ENCODE measurements at places on chromosomes 2 and 18. TPM values are rescaled to one million over a fixed set of nuclear protein-coding genes. Genes with fewer than 3 reads are reported as not detected.

DNA sequence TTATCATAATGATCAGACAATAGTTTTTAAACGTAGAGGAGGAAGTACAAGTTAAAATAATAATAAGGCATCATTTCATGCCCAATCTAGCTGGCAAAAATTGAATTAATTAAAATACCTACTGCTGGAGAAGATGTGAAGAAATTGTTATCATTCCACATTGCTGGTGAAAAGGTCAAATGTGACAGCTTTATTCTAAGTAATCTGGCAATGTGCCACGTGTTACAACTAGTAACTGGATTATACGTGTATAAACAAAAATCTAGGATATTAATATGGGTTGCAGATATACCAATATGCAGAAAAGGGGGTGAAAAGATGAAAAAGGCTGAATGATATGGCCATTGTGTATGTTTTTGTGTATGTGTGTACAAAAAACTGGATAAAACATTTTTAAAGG lies 32.4 kb downstream of the SMAD2 start:
- DNase-seq: no peak

Gene FAM237A
- not detected for polyA plus RNA-seq

Gene OTOS
- polyA plus RNA-seq: 0.34 TPM

- DNase-seq: no peak
Observed at GRCh38 chr2:181174611-181175580, 194.5 kb downstream of the UBE2E3 start.

Gene RAD51AP2
- polyA plus RNA-seq: 0.21 TPM

GRCh38 chr2:74206180-74206688 lies 7.8 kb downstream of the MTHFD2 start:
- DNase-seq: peak; percentile 20

DNA sequence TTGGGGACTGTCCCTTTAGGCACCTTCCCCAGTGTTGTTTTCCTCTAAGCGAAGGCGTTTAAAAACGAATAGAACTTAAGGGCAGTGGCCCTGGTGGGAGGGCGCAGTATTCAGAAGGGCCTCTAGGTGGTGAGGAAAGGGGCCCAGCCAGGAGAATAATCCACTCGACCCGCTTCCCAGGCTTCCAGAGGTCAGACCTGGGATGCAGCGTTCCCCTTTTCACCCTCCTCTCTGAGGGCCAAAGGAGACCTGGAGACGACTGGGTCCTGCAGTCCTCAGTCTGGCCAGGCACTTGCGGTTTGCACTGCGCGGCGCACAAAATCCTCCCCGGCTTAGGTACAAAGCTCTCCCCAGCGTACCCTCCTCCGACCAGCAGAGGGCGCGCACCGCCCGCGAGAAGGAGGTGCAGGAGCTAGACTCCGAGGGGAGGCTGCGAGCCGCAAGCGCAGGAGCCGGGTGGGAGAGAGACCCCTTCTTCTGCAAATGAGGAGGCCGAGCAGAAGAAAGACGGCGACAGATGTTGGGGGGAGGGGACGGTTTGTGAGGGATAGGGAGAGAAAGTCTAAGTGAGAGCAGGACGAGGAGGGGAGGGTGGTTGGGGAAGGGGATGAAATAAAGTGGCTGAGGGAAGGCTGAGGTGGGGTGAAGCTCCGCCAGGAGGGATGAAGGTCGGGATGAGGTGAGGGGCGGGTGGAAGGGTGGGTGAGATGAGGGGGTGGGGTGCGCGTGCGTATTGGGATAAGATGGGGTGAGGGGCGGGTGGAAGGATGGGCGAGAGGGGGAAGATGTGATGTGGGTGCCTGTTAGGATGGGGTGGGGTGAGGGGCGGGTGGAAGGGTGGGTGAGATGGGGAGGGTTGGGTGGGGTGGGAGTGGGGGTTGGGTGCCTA lies 4.9 kb downstream of the FEV start:
- DNase-seq: peak; percentile 88

DNA sequence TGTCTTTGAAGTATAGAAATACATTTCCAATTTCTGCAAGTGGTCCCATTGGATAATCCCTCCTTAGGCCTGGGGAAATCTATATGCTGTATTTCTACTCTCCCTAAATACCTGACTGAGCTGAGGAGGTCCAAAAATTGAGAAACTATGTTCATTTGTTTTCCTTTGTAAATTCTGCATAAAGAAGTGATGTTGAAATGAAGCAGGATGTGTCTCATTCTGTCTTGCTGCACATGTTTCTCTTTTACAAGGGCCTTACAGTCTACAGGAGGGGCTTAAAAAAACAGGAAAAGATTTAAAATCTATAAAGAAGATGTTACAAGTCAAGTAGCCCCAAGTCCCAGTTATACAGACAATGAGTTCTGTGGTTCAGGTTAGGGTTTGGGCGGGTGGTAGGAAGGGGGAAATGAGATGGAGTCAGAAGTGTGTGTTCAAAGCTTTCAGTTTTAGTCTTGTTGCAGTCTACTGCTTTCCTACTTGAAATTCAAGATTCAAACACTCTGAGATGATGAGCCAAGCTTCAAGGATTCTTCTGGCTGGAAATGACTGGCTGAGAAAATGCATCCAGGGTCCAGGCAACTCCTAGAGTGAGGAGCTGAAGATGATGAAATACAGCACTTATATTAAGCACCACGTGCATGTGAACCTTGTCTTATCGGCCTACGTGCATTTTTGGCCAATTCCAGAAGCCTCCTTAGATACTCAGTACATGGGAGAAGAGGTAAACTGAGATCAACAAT lies 146.3 kb upstream of the CELF4 start:
- no peak for DNase-seq

DNA sequence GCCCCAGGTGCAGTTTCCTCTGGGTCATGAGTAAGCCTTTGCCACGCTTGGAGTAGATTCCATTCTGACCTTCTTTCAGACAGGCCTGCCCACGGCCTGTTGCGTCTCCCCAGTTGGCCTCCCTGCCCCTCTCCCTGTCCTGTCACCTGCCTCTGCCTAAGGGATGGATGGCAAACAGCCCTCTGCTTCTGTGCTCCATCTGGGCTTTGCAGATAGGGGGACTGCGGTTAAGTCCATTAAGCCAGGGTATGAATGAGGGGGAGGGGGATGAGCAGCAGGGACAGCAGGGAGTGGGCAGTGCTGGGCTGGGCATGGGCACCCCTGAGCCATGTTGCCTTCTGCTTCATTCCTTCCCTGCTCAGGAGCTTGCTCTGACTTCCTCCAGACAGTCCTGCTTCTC lies 37.6 kb upstream of the B3GNT7 start:
- DNase-seq: no peak
